AG04450 (cell line): ENCODE measurements at places on chromosomes 12 and 14.

DNA sequence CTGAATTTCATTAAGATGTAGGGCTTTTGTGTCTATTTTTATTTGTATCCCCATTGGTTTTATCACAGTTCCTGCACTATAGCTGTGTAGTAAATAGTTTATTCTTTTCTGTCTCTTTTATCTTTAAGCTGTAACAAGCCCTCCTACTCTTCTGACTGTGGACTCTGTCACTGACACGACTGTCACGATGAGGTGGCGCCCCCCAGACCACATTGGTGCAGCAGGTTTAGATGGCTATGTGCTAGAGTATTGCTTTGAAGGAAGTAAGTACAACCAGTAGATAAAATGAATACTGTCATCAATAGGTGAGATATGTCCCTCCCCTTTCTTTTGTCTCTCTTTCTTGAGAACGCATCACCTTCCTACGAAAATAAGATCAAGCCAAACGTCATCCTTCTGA is 34.1 kb upstream of the CHPT1 start:
- DNase-seq: no peak

GRCh38 chr12:111454311-111454710 is 48.6 kb downstream of the SH2B3 start:
- DNase-seq: no peak

DNA sequence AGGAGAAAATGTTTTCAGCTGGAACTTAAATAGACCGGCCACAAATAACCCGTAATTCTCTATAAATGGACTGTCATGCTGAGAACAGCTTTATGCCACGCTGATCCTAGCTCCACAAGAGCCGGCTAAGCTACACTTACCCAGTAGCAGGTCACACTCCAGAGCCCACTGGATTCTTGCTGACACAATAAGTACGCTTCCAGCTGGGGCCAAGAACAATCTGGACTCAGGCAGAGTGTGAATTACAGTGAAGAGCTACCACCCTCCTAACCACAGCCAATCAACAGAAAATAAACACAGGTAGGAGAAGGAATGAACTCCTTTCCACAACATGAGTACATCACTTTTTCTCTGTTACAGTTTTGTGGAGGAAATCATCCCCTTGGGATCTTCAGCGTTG is 531.3 kb downstream of the GALC start:
- no peak for DNase-seq

DNA sequence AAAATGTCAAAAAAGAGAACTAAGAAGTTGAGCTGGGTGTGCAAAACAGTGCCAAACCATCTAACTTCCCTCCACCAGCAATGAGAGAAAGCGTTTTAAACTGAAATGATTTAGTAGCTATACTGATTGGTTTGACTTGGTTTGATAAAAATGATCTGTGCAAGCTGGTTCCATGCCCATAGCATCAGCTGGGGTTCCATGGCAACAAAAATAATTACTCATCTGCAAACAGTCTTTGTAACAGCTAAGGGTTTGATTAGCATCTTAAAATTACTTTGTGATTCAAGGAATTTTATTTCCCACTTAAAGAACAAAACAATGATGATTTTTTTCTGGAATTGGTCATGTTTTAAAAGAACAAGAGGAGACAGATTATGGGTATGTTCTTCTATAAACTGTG is 15.0 kb upstream of the BICD1 start:
- no peak for DNase-seq
